ENCODE measurements at places on chromosomes 1 and 21.

DNA sequence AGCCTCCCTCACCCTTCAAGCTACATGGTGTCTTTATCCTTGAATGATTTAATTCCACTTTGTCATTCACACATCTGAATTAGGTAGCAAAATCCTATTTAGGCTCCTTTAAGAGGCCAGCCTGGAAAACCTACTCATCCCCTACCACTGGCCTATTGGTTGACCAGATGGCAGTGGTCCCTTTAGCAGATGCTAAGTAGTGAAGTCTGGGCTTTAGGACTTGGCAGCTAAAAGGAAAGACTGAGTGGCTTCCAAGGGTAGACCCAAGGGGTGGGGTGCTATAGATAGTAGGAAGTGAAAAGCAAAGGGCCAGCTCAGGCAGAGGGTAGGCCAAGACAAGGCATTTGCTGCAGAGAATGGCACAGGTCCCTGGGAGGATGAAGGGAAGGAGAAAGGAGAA, 46.6 kb downstream of the KCNJ6 start:
- no peak for DNase-seq

DNA sequence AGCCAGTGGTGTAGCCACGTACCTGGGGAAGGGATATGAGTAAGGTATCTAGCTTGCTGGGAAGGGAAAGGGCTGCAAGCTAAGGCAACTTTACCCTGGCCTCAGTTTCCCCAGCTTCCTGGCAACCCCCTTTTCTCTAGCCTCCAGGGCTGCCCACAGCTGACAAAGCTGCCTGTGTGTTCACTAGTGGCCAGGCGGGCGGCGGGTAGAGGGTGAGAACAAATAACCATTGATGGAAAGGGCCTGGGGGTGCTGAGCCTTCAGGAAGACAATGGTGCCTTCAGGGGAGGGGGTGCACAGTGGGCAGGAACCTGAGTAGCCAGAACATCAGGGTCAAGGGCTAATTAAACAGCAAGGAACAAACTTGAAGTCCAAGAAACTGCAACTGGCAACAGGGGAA, 6.1 kb downstream of the CERS2 start:
- no peak for DNase-seq

GRCh38 chr1:28833381-28833780, 21.4 kb downstream of the OPRD1 start:
- no peak for DNase-seq

DNA sequence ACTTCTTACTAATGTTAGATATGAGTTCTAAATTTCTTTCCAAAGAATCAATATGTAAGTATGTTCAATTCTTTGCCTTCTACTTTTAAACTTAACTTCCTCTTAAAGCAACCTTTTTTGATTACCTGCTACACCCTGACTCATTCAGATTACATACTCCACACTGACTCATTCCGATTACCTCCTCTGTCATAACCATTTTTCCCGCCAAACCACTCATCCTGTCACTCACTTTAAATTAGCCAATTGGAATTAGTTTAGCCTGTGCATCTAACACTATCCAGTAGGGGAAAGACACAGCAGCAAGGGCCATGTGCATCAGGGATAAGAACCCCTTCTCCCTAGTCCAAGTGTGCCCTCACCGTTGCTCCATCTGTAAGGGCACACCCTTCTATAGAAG, 815.5 kb downstream of the BRINP3 start:
- no peak for DNase-seq

GRCh38 chr1:180551997-180552396, 6.8 kb upstream of the OVAAL start:
- no peak for DNase-seq

GRCh38 chr1:64440183-64440826, 29.6 kb upstream of the CACHD1 start:
- DNase-seq: no peak

GRCh38 chr1:99638853-99639252, 7.1 kb upstream of the PALMD start:
- DNase-seq: no peak

- DNase-seq: no peak
Observed at GRCh38 chr1:88503646-88504045, 180.4 kb upstream of the PKN2 start.

- DNase-seq: no peak
Observed at GRCh38 chr1:4113897-4114296, 213.8 kb upstream of the C1orf174 start.

DNA sequence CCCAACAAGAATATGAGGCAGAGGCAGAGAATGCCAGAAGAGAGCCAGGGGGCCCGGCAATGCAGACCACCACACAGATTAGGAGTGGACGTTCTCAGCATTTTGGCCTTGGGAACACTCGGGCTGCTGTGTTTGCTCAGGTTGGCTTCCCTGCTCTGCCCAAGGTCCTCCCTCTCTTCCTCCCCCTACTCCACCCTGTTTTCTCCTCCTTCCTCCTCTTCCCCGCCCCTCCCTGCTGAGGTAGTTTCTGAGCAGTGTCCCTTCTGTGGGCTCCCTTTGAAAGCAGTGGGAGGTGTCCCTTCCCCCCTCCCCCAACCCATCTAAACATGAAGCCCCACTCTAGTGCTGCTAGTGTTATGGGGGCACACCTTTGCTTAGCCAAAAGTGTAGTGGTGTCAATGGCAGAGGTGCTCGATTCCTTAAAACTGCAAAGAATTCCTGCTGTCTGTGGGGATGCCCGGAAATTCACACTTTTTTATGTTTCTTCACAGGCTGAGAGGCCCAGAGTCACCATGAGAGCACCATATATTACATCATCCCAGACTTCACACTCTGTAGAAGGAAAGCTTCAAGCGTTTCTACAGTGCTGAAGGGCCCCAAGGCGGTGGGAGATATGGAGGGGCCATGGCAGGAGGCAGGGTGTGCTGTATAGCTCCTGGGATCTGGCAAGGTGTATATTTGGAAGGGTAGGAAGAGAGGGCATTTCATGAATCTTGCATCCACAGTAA, at the start of gene HHIPL2:
HHIPL2 (minus strand) TSS at position 161 of the 728 bp plus-strand sequence; CDS start at position 101, 60 bp downstream.
- no peak for DNase-seq

DNA sequence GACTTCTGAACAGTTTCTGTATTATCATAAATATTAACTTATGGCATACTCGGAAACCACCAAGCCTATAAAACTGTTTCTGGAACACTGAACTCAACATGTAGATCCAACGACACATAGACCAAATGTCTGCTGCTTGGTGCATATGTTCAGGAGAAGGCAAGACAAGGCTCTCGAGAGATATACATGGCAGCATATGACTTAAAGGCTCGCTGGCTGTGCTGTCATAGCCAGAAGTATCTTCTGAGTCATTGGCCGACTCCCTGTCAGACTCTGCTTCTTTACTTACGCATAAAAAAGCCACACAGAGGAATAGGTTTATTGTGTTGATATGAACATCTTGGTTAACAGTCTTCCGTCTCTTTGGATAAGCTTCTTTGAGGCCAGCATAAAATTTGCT, 60.6 kb downstream of the LYST start:
- no peak for DNase-seq

DNA sequence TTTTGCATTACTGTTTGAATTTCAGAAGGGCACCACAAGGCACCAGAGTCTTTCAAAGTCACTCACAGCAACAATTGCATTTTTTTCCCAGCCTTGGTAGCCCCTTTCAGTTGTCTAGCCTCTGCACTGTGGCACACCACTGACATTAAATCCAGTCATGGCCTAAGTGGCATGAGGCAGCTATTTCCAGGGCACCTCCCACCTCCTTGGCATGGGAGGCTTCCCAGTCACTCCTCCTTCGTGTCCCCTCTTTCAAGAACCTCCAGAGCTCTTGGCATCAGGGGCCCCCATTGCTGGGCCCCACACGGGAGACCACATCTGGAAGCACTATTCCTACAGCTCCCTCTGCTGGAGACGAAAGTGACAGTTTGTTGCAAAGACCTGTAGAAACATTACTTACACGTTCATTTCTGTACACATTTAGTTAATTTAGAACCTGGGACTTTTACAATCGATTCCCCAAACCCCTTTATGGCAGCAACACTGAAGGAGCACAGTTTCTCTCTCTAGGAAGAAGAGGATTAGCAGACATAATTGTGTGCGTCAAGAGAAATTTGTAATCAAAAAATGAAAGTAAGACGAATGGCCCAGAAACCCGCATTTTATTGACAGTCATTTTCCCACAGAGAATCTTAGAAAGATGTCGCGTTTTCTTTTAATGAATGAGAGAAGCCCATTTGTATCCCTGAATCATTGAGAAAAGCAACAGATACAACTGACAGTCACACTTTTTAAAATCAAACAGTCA, 5.7 kb upstream of the CHD5 start:
- no peak for DNase-seq

DNA sequence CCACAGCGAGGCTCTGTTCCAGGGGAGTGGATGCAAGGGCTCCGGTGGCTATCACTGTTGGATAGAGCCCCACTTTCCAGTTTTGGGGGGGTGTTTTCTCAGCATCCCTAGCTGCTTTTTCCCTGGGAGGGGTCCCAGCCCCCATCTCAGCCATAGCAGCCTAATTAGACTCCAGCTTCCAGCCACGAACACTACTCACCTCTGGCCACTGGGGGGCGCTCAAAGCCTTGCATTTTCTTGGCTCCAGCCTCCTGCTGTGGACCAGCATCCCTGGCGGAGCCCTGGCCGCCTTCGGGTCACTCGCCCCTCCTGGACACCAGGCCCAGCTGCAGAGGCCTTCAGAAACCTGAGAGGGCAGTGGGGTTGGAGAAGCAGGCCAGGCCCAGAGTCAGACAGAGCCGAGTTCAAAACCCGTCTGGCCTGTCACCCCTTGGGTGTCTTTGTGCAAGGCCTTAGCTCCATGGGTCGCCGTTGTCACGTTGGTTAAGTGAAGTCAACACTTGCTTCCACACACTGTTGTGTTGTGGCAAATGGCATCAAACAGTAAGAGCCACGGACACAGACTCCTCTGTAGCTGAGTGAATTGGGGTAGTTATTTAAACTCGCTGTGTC, 93.5 kb upstream of the ACTL8 start:
- no peak for DNase-seq

Data from activated CD4-positive, CD25-positive, alpha-beta regulatory T cell (primary cell).